Activated CD4-positive, CD25-positive, alpha-beta regulatory T cell treated with anti-CD3 and anti-CD28 coated beads, Interleukin-2, amount 50 U/mL, for 16 hours (primary cell): ENCODE measurements at places on chromosomes 12 and 14.

DNA sequence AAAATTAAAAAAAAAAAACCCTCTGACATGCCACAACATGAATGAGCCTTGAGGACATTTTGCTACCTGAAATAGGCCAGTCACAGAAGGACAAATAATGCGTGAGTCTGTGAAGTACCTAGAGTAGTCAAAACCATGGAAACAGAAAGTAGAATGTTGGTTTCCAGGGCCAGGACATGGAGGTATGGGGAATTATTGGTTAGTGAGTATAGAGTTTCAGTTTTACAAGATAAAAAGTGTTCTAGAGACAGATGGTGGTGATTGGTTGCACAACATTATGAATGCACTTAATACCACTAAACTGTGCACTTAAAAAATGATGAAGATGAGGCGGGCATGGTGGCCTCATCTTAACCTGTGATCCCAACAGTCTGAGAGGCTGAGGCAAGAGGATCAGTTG, 47.6 kb upstream of the ZFP36L1 start:
- no peak for DNase-seq

DNA sequence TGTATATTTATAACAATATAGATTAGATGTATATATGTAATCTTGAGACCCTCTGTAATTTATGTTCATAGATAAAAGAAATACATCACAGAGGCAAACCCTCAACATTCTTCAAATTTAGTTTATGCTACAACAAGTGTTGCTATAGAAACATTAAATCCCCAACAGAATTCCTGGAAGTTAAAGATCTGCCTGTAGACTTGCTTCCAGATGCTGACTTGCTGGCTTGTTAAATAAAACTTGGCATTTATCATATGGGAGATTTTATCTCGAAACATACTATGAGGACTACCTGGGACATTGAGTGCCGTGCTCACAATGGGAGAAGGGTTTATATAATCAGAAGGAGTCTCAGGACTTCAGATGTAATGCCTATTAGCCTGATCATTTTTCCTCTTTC, 136.3 kb upstream of the PLXNC1 start:
- DNase-seq = no peak

- no peak for DNase-seq
These were observed 23.5 kb downstream of the OR6C68 start for GRCh38 chr12:55515696-55516095.

GRCh38 chr12:10661338-10661737, 12.5 kb downstream of the STYK1 start:
- no peak for DNase-seq

DNA sequence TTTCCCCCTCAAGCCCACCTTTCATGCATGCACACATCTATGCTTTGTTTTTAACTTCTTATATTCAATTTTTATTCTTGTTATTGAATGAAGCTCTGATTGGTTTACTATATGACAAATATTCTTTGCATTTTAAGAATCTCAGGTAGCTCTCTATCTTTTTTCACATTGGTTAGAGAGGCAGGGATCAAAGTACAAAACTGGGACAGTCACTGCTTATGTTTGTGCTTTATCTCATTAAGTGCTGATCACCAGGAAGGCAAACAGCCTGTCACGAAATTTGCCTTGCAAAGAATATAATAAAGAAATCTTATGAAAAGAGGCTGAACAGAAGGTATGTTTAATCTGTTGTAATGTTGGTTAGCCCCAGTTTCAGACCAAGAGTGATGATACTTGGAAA, 29.7 kb upstream of the INSM2 start:
- DNase-seq = no peak

- DNase-seq = no peak
These were observed 61.1 kb downstream of the NINJ2 start for GRCh38 chr12:601976-602699.

GRCh38 chr14:102510616-102511520, 1.3 kb upstream of the ANKRD9 start:
- DNase-seq = no peak

- no peak for DNase-seq
These were observed 111.2 kb downstream of the LRRIQ1 start for GRCh38 chr12:85147331-85147730.

GRCh38 chr12:65778258-65779090, 45.8 kb upstream of the HMGA2 start:
- no peak for DNase-seq

DNA sequence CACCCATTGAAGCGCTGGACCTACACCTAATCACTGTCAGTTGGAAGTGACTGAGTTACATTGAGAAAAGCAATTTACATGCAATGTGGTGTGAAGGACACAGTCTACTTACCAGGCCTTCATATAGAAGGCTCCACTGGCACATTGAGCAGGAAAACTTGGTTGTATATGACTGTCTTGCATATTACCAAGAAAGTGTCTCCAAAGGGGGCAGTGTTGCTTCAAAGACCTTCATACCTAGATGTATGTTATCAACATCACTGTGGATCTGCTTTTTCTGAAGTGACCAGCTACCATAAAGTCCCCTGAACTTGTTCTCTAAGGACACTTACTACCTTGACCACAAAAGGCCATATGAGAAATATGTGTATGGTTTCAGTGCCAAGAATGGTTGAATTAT, 64.1 kb downstream of the NELL2 start:
- DNase-seq = no peak
